ENCODE measurements at places on chromosomes 7 and 10.

DNA sequence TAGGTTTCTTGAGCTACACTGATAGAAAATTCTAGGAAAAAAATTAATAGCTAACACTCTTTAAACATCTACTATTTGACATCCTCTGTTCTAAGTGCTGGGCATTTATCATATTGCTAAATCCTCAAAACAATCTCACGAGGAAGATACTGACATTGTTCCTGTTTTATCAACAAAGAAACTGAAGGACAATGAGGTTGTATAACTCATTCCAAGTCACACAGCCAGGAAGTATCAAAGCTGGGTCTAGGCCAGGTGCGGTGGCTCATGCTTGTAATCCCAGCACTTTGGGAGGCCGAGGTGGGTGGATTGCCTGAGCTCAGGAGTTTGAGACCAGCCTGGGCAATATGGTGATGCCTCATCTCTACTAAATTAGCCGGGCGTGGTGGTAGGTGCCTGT, 51.6 kb upstream of the IL6 start:
- DNase-seq: no peak

- DNase-seq: no peak
Measured at GRCh38 chr10:93061594-93062513, 1.3 kb downstream of the CYP26C1 start.

DNA sequence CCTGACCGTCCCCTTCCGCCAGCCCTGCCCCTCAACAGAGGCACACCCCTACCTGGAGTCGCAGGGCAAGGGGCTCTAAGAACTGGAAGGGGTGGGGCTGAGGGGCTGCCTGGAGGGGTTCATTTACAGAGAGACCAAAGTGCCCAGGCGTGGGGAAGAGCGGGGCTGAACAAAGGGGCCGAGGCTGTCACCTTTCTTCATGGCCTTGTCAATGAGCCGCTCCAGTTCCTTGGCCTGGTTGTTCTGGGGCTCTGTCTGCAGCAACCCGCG, 2.3 kb upstream of the CLDN15 start:
- no peak for DNase-seq

GRCh38 chr7:2869981-2870380, 25.9 kb upstream of the GNA12 start:
- DNase-seq: no peak

DNA sequence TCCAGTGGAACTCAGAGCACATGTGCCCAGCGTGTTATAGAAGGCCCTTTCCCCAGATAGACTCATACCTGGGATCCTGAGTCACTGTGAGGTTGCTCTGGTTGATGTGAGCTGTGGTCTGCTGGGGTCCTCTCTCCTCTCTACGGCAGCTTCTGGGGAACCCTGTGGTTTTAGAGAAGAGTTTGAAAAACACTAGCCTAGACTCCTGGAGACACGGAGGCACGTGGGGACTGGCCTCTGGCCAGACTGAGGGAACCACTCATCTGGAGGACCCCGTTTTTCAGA, 10.3 kb downstream of the ZNF775 start:
- DNase-seq: no peak

DNA sequence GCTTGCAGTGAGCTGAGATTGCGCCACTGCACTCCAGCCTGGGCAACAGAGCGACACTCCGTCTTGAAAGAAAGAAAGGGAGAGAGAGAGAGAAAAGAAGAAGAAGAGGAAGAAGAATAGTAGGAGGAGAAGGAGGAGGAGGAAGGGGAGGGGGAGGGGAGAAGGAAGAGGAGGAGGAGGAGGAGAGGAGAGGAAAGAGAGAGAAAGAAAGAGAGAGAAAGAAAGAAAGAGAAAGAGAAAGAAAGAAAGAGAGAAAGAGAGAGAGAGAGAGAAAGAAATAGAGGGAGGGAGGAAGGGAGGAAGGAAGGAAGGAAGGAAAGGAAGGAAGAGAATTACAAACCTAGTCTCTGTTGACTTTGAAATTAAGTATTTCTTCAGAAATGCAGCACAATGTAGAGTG, 7.8 kb upstream of the SRPK2 start:
- no peak for DNase-seq

GRCh38 chr10:32337350-32337749, 9.6 kb downstream of the EPC1 start:
- no peak for DNase-seq

GRCh38 chr10:131677671-131678070, 223.1 kb upstream of the PPP2R2D start:
- DNase-seq: no peak

DNA sequence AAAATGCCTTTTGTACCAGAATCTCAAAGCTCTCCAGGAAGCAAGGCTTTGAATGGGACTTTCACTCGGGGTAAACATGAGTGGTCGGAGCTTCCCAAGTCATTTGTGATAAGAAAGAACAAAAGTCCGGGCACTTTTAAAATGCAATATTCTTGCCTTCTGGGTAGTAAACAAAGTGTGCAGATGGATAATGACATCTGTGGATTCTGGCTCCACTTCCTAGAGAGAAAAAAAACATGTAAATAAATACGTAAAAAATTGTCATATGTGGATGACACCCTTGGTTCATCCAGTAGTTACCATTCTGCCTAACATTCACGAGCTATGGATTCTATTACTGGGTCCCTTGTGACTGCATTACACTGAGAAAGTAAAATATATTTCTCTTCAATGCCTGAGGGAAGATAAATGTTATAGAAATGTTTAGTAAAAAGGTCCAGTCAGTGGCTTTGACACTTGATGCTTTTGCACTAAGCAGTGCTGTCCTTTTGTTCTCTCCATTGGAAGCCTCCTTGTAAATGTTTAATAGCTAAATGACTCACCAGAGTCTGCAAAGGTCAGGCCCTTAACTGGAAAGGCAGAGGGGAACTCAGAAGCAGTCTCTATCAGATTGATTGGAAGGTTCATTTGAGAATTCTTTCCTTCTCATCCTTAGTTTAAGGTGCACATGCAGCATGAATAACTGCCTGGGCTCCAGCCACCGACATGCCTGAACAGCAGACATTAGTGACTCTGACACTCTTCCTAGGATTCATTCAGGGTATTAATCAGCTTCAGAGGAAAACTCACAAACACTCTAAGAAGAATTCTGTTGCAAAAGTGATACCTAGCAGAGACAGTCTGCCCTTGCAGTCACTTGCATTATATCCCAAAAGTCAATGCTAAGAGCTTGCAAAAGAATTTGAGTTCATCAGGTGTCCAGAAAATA, 11.7 kb upstream of the EDRF1 start:
- DNase-seq: peak; percentile 16

GRCh38 chr7:137715121-137715520, 131.7 kb downstream of the DGKI start:
- no peak for DNase-seq

GRCh38 chr7:25260862-25261494, 32.7 kb upstream of the NPVF start:
- DNase-seq: no peak

GRCh38 chr7:4739528-4739992, 35.9 kb upstream of the AP5Z1 start:
- DNase-seq: no peak

- no peak for DNase-seq
Measured at GRCh38 chr10:373526-374309, 238.5 kb downstream of the ZMYND11 start.

DNA sequence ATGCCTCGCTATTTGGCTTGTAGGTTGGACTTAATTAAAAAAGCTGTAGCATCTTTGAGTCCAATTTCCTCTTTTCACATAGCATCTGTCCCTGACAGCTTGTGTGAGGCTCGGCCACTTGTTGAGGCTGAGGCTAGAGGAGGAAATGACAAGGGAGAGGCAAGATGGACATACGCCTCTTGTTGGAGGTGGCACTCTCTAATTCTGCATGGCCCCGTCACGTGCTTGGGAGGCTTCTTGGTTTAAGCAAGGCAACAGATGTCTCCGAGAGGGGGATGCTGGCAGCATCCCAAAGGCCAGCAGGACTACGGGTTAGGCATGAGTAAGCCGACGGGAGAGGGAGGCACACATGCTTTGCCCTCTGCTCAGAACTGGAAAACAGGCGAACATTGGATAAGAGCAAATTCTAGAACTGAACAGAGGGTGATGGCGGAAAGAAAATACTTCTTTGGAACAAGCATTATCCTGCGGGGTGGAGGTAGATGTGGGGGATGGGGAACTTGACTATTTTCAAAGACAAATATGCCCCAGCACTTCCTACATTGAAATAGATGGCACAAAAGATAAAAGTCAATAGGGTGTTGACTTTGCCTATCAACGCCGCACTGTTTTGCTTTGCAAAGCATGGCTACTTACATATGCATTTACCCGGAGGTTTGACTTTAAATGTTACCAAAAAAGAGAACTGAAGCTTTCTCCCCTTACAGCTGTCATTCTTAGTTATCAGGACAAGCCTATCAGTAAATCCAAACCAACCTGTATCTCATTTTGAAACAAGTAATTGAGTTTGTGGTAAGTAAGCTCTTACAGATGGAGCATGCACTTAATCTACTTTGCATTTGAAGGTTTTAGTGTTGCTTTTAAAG, 94.8 kb downstream of the CHN2 start:
- DNase-seq: no peak

DNA sequence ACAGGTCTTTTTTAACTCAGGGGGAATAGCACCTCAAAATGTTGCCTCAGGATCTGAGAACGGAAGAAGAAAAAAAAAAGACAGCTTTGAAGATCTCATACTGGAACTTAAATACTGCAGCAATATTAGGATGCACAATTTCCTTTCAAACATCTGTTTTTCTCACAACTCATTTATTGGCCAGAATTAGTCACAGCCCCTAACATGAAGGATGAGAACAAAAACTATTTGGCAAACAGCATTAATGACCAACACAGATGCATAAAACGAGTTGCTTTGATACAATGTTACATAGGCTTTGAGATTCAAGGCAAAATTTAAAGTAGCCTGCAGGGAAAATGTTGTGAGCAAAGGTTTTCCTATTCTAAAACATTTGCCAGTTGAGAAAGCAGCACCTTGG, 36.5 kb downstream of the JMJD1C start:
- no peak for DNase-seq

GRCh38 chr7:102287111-102287980, 678 bp downstream of the SH2B2 start:
- DNase-seq: peak; percentile 58

DNA sequence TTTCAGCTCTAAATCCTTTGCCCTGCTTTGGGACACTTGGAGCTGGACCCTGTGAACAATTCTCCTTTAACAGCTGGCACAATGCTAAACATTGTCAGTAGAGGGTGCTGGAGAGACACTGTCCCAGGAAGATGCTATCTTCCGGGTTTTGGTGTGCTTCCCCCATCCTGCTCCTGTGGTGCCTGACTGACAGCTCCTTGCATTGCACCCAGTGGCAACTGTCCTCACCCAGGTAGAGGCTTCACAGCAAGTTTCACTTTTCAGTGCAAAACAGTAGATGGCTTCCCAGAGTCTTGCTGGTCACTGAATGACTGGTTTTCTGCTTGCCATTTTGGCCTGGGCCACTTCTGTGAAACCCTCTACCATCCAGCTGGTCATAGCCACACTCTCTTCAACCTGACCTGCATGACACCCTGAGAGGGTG, 77.3 kb downstream of the CDC14C start:
- DNase-seq: peak; percentile 56

DNA sequence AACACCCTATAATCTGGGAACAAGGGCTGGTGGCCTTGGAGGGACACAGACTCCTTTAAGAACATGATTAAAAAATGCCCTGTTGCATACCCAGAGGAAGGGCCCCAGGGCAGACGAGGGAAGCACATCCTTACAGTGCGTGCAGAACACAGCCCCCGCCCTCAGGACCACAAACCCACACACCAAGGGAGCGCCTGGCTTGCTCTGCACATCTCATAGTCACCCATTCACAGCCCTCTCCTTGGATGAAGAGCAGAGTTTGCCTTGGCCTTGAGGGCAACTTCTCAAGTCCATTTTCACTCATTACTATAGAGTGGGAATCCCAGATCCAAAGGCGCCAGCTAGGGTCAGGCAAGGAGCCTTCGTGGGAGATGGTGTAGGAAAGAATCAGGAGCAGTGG, 6.3 kb upstream of the VSIR start:
- no peak for DNase-seq

DNA sequence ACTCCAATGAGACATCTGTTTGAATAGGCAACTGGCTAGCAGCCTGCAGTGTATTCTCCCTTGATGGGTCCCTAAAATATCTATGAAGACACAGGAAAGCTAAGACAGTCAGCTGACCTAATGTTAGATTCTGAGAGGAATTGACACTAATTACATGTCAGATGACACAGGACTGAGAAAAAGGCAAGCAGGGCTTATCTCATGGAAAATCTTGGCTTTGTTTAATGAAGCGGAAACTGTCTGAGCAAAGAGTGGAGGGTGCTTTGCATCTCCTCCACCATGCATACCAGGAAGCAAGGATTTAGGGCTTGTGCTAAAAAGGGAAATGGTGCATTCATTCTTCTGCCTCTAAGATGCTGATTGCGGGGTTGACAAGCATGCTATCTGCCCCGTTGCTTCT, 135.5 kb upstream of the GLI3 start:
- no peak for DNase-seq

- DNase-seq: no peak
Measured at GRCh38 chr7:42687211-42688055, 224.4 kb downstream of the C7orf25 start.

- DNase-seq: no peak
Measured at GRCh38 chr7:43289826-43290225, 177.4 kb downstream of the HECW1 start.

- DNase-seq: no peak
Measured at GRCh38 chr7:66336760-66337159, 131.6 kb downstream of the TPST1 start.

- no peak for DNase-seq
Measured at GRCh38 chr10:10533437-10533836, 484.2 kb upstream of the CELF2 start.

- DNase-seq: no peak
Measured at GRCh38 chr7:31186202-31186601, 134.1 kb downstream of the ADCYAP1R1 start.

- no peak for DNase-seq
Measured at GRCh38 chr7:79078273-79078672, 375.2 kb downstream of the MAGI2 start.

DNA sequence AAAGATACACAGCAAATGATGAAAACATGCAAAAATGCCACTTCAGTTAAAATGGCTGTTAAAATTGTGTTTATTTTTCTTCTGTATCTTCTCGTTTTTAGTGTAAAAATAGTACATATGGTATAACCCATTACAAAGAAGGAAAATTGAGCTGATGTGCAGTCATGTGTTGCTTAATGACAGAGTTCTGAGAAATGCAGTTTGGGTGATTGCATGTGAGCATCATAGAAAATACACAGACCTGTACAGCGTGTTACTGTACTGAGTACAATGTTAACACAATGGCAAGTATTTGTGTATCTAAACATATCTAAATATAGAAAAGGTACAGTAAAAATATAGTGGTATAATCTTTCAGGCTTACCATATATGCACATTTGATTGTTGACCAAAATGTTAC, 7.3 kb downstream of the DMTF1 start:
- DNase-seq: no peak

DNA sequence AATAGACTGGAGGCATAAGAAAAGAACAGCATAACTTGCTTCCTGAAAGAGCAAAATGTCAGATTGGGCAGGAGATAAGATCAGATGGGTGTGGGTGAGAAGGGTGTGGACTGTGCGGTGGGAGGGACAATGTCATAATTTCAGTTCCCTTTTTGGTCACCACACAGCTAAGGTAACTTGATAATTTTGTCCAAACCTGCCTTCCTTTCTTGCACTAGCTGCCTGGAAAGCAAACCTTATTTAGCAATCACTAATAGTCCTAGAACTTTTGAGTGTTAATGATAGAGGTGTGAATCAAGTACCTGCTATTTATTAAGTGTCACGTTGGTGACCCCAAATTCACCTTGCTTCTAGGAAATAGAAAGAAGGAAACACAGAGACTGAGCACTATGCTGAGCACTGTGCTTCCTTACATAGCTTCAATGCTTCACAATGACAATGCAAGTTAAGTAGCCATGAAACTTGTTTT, 72.4 kb upstream of the SP4 start:
- no peak for DNase-seq
